ENCODE measurements at places on chromosomes 4 and X.
A peak's percentile ranks its signal among the peaks of the same experiment; 100 is the strongest.

GRCh38 chr4:88219099-88219498, 60.7 kb upstream of the ABCG2 start:
- H3K27ac ChIP-seq: no peak overlapping the region
- H3K36me3 ChIP-seq: no peaks in the 10 kb centered on the region
- DNase-seq: peak; percentile 87
- H3K4me3 ChIP-seq: no peak overlapping the region
- no peaks in the 10 kb centered on the region for H3K27me3 ChIP-seq

- H3K36me3 ChIP-seq: no peaks in the 10 kb centered on the region
- no peaks in the 10 kb centered on the region for H3K27me3 ChIP-seq
- H3K27ac ChIP-seq: peak overlapping the region; percentile 28
- H3K4me3 ChIP-seq: no peak overlapping the region
- H3K4me1 ChIP-seq: peaks cover 7% of the 10 kb centered on the region
Observed at GRCh38 chr4:160143574-160143973, 1040.7 kb downstream of the RAPGEF2 start.

DNA sequence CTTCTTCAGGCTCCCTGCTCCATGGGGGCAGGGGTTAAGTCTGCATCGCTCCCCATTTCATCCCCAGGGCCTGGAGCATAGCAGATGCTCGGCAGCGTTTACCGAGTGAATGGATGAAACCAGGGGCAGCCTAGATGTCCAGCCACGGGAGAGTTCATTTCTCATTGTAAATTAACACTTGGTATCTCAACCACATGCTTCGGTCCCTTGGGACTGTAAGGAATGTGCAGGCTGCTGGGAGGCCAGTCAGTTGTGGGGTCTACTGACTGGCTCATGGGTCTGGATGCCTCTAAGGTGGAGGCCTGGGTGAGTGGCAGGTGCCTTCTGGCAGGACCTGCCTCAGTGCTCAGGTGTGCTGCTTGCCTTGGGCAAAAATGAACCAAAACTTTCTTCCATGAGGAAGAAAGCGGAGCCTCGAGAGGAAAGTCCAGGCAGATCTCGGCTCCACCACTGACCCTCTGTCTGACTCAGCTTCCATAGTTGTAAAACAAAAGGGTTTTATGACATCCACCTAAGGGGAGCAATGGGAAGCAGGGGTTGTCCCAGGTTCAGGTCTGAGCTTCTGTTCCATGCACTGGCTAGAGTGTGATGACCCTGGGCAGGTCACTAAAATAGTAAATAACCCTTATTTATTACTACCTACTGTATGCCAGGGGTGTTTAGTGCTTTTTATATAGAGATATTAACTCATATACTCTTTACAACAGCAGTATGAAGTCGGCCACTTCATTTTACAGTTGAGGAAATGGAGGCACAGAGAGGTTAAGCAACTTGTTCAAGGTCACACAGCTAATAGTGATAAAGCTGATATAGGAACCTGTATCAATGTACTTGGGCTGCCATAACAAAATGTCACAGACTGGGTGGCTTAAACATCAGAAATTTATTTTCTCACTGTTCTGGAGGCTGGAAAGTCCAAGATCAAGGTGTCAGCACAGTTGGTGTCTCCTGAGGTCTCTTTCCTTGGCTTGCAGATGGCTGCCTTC, 144.3 kb upstream of the STX18 start:
- H3K27ac ChIP-seq: no peak overlapping the region
- H3K4me3 ChIP-seq: no peak overlapping the region
- no peak for DNase-seq
- H3K27me3 ChIP-seq: no peaks in the 10 kb centered on the region
- no peaks in the 10 kb centered on the region for H3K36me3 ChIP-seq
- no peaks in the 10 kb centered on the region for H3K4me1 ChIP-seq

DNA sequence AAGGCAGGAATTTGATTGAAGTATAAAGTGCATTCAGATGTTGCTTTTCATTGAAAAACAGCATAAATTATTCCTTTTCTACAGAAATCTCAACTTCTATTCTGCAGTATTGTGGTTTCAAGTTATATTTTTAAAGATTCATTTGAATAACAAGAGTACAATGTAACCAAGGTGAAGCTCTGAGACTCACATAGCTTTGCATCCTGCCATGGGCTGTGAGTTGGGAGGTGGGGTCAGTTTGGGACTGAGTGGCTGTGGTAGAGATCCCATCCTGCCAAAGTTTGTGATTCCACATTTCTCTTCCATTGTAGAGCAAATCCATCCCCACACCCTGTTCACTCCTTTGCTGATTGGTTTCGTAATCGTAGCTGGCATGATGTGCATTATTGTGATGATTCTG, 69.2 kb downstream of the KIT start:
- H3K4me1 ChIP-seq: peaks cover 3% of the 10 kb centered on the region
- H3K27me3 ChIP-seq: no peaks in the 10 kb centered on the region
- no peak for DNase-seq
- no peak overlapping the region for H3K4me3 ChIP-seq
- no peak overlapping the region for H3K27ac ChIP-seq
- no peaks in the 10 kb centered on the region for H3K36me3 ChIP-seq

DNA sequence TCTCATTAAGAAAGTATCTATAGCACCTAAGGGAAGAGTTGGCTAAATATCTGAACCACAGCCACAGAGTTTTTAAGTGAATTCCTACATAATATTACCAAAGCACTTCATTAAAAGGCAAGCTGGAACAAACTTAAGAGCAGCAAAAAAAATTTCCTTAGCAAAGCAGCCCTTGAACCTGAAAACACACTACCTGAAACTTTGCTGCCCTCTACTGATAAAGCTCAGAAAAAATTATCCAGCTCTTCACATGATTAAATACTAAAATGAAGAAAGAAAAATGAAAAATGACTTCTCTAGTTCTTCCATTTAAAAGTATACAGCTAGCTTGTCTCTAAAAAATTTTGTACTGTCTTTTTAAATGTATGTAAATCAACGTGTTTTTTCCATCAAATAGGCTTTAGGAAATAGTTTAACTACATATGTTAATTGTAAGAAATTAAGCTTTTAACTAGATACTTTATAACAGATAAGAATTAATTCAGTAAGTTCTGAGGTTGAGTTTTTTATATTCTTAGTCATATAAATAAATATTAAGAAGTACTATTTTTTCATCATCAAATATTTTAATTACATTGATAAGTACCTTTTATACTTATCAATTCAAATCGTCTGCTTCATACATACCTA, 156.1 kb downstream of the STPG2 start:
- DNase-seq: peak; percentile 71
- no peaks in the 10 kb centered on the region for H3K27me3 ChIP-seq
- H3K27ac ChIP-seq: no peak overlapping the region
- H3K36me3 ChIP-seq: no peaks in the 10 kb centered on the region
- no peak overlapping the region for H3K4me3 ChIP-seq

GRCh38 chr4:155657169-155657568, 9.5 kb upstream of the GUCY1A1 start:
- H3K4me1 ChIP-seq: peaks cover 67% of the 10 kb centered on the region
- H3K36me3 ChIP-seq: peaks cover 9% of the 10 kb centered on the region
- no peaks in the 10 kb centered on the region for H3K27me3 ChIP-seq
- DNase-seq: no peak

GRCh38 chrX:43741843-43742573, 85.9 kb downstream of the MAOA start:
- no peaks in the 10 kb centered on the region for H3K36me3 ChIP-seq
- H3K4me3 ChIP-seq: no peak overlapping the region
- no peaks in the 10 kb centered on the region for H3K4me1 ChIP-seq
- H3K27me3 ChIP-seq: no peaks in the 10 kb centered on the region
- DNase-seq: no peak

- no peak for DNase-seq
- H3K27me3 ChIP-seq: no peaks in the 10 kb centered on the region
- H3K4me3 ChIP-seq: no peak overlapping the region
- H3K4me1 ChIP-seq: no peaks in the 10 kb centered on the region
- H3K27ac ChIP-seq: no peak overlapping the region
Observed at GRCh38 chr4:7355795-7356194, 78.9 kb downstream of the PSAPL1 start.

GRCh38 chr4:148287111-148287510, 155.1 kb downstream of the NR3C2 start:
- DNase-seq: no peak
- no peaks in the 10 kb centered on the region for H3K36me3 ChIP-seq
- H3K4me3 ChIP-seq: no peak overlapping the region
- H3K27ac ChIP-seq: no peak overlapping the region
- H3K4me1 ChIP-seq: no peaks in the 10 kb centered on the region
